ENCODE measurements at places on chromosomes 5 and 9.

DNA sequence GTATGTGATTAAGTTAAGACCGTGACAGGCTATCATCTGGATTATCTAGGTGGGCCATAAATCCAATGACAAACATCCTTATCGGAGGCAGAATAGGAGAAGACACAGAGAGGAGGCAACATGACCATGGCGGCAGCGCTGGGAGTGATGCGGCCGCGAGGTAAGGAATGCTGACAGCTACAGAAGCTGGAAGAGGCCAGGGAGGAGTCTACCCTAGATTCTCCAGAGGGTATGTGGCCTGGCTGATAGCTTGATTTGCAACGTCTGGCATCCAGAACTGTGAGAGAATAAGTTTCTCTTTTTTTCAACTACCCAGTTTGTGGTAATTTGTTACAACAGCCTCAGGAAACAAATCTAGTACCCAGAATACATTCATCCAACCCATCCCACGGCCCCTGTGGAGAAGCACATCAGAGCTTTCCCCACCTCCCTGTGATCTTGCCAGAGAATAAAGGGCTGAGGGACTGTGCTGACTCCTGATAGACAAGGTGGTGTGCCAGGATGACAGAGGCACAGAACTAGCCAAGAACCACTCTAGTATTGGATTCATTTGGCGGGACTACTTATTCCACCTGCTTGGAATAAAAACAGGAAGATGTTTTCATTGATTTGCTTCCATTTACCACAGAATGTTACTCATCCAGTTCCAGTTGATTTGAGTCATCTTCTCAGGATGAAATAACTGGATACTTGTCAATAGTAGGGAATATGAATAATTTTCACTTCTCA, 187.4 kb downstream of the MAN2A1 start:
- DNase-seq = no peak

DNA sequence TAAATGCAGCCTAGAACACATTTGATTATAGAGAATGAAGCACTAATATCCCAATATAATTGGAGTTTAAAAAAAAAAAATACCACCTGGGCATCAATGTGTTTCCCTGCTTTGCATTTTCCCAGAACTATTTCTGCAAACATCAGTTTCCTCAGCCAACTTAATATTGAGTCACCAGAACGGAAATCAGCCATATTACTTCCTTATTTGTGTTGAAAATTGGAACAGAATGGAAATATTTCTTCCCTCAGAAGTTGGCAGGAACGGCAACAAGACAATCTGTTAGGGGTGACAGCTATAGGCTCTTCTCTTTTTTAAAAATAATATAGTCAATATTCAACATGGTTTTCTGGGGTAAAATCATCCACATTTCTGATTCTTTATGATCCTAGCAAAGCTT, 4.0 kb downstream of the MFAP3 start:
- DNase-seq = no peak

- no peak for DNase-seq
Measured at GRCh38 chr5:11790201-11790600, 114.0 kb downstream of the CTNND2 start.

DNA sequence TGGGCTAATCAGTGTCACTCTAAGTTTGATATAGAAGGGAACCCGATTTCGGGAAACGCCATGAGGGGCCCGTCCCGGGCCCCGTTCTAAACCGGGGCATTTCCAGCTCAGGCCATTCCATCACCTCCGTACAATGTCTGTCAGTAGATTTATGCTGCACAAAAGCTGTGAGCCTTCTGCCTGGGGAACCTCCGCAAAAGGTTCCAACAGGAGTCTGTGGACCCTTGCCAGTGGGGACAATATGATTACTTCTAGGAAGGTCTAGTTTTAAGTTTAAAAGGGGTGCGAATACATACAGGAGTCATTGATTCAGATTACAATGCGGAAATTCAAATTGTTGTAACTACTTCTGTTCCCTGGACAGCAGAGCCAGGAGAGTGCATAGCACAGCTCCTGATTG, 57.6 kb downstream of the RAPGEF1 start:
- DNase-seq = no peak

- DNase-seq = no peak
Measured at GRCh38 chr5:144318460-144318859, 147.8 kb downstream of the KCTD16 start.

DNA sequence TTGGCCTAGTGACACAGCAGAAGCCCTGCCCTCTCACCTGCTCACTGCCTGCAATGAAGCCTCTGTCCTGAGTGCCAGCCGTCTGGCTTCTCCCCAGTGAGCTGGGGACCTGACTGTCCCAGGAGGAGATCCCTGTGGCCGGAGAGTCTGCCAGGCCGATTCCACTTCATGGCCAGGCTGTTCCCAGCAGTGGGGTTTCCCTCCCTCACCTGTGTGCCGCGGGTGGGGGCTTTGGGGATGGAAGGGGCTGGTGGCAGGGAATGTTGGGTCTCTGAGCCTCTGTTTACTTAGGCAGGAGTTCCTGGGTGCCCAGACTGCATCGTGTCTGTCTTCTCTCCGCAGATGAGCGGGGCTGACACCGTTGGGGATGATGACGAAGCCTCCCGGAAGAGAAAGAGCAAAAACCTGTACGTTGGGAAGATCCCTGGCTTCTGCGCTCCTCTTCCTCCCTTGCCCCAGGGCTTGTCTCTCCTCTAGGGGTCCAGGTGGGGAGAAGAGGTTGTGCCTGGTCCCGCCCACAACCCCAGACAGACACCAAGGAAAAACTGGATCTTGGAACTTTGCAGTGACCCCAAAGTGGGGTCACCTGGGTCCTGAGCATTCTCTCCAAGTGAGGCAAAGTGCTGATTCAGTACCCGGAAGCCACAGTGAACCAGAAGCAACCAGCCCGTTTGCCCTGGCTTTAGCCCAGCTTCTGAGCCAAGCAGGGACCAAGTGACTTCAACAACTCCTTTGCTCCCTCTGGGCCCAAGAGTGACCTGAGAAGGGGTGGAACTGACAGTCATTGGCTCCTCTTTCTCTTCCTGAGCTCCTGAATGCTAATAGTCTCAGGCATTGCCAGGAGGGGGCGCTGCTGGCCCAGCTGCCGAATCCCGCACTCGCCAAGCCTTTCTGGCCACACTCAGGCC, 127.7 kb downstream of the RGS3 start:
- peak; percentile 77 for DNase-seq

DNA sequence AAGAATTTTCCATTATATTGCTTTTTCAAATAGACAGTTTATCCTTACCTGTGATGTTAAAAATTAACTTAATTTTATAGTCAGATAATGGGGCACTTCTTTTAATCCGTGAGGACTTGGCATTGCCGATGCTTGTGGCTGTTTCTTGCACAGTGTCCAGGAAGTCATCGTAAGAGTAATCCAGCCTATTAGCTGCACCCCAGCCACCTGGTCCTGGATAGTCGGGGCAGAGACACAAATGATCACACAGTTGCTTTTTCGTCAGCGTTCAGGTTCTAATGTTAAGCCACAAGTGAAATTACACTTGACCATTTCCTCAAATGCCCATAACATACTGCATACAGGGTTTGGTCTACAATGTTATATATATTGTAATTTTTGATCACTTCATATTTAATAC, 107.4 kb downstream of the SVEP1 start:
- DNase-seq = no peak

GRCh38 chr5:124661317-124662141, 84.9 kb downstream of the ZNF608 start:
- DNase-seq = no peak

- peak; percentile 81 for DNase-seq
Measured at GRCh38 chr5:10288592-10289219, 19.0 kb downstream of the CMBL start.

DNA sequence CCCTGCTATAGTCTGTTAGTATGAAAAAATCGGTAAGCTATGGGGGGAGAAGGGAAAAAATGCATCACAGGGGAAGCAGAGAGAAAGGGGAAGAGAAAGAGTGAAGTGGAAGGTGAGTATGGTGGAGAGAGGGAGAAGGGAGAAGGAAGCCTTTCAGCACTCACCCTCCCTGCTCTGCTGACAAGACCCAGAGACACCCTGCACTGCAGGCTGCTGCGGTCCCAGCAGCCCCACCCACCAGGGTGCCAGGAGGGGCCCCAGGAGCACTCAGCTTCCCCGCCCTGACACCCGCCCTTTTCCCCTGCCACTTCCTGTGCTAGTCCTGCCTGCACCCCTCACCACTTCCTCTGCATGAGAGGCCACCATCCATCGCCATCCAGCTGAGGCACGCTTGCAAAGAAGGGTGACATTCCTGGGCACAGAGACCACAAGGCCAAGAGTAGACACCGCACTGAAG, 12.7 kb downstream of the STK10 start:
- peak; percentile 93 for DNase-seq

DNA sequence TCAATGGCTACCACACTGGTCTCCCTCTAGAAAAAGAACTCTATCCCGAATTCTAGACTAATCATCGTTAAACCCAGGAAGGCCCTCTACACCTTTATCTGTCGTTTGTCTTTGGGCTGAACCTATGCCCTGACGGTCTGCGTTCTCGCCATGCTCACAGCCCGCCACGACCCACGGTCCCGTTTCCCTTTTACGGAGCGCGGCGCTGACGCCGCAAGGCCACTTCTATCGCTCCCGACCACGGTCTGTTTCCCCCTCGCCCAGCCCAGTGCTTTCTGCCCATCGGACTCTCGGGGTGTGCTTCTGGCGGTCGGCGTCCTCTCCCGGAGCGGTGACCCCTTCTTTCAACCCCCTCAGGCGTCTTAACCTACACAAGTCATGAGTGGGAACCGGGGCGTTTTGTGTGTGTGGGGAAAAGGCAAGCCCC, 974 bp downstream of the C9orf40 start:
- peak; percentile 62 for DNase-seq

DNA sequence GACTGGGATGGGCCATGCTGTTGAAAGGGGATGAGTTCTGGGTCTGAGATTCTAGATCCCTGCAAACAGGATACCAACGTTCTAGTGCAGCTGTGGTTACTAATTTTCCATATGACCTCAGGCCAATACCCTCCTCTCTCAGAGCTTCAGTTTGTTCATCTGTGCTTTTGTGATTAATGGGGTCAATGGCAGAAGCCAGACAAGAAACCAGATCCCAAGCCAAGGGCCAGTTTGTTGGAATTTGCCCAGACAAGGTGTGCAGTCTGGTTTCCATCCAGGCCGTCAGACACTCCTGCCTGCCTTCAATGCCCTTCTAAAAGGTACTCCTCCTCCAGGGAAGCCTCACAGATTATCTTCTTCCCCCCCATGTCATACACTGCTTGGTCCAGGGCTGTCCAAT, 11.4 kb downstream of the MYORG start:
- DNase-seq = no peak

DNA sequence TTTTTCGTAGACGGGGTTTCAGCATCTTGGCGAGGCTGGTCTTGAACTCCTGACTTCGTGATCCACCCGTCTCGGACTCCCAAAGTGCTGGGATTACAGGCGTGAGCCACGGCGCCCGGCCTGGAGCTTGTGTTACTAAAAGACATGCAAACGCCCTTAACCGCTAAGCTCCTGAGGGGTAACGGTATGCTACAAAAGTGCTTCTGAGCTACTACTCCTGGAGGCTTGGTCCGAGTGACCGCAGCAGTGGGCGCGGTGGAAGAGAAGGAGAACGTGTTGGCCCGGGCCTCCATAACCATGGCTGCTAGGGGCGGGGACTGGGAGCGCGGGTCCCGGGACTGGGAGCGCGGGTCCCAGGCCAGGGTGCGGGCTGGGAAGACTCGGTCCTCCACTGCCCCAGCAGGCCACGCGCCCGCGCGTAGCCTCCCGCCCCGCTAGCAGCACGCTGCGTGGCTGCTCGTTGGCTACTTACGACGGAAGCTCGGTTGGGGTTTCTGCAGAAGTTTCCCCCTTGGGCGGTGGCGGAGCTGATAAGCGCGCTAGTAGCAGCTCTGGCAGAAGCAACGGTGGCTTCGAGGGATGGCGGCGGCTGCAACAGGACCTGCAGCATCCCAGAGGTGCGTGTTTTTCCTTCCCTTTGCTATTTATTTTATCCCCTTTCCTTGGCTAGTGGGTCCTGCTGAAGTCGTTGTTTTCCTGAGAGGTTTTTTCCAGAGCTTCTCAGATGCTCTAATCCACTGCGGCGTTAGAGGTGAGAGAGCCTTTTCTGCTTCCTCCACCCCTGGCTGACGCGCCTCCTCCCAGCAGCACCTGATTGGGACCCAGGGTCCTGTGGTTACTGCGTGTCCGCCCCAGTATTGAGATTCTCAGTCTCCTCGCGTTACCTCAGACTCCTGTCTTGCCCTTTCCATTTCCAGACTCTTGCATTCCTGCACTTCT, 69.2 kb upstream of the CCDC180 start:
- DNase-seq = peak; percentile 75

DNA sequence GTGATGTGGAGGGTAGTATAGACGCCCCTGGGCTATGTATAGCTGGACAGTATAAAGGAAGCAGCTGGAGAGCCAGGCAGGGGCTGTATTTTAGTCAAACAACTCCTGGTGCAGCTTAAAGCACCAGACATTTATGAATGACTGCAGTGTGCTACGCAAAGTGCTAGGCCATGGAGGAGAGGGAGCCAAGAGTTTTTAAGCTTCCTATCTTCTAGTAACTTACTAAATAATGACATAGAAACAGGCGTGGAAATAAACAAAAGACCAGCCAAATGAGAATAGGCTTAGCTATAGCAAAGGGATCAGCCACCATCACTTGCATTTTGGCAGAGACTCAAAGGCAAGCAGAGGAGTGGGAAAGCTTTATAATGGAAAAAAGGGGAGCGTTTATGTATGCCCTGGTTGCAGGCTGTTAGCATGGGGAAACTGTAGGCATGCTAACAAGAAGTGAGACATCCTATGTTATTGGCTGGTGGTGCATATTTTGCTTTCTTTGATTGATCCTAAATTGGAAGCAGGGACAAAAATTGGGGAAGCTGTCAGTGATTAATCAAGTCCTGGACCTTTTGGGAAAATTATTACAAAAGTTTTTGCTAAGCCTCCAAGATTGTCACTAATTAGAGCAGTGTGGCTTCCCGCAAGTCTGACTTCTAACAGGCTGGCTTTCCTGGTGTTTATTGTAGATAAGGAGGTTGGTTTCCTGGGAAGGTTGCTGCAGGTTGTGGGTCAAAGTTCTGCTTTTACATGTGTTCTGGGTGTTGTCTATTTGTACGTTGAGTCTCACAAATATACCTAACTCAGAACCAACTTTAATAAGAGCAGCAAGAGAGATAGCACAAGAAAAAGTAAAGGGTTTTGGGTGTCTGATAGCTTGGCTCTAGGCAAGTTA, 46.6 kb downstream of the RAB3C start:
- DNase-seq = no peak

DNA sequence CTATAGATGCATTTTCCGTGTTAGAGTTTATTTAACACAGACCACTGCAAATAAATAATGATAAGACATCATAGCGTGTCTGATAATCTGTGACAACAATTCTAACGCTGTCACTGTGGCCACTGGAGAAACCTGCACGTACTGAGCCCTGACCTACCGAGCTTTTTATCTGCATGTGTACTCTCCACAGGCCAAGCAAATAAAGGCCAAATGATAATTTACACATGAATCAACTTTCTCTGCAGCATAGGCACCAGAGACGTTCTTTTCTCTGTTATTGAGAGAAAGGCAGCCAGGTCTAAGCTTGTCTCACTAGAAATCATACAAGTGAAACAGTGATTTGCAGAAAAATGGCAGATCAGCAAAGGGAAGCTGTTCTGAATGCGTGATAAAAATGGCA, 75.8 kb downstream of the POU5F2 start:
- DNase-seq = no peak

GRCh38 chr5:29412979-29413378, 1780.5 kb upstream of the CDH6 start:
- no peak for DNase-seq

Measured in GM12865 (cell line).